Fibroblast of skin of abdomen (primary cell): ENCODE measurements at places on chromosomes 1 and 21.

DNA sequence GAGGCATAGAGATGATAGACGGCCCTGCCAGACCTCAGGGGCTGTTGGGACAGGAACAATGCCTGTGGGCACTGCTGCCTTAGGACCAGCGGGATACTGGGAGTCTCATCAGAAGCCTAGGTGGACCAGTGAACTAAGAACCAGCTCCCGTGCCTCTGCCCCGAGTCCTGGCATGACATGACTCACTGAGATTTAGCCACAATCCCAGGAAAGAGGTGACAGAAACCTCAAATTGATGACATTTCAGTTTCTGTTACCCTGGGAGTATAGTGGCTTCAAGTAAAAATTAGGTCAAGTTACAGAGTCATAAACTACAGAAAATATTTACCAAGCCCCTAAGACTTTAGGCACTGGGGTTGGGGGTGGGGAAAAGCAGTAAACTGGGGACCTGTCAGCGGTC, 74.6 kb upstream of the GADD45A start:
- DNase-seq: no peak

- peak; percentile 58 for DNase-seq
Observed at GRCh38 chr1:231921646-231922345, 295.2 kb downstream of the DISC1 start.

GRCh38 chr21:40846587-40847411, at the start of gene DSCAM:
DSCAM (minus strand) TSS chr21:40847158; CDS start chr21:40846661, 497 bp downstream.
- DNase-seq: peak; percentile 22

DNA sequence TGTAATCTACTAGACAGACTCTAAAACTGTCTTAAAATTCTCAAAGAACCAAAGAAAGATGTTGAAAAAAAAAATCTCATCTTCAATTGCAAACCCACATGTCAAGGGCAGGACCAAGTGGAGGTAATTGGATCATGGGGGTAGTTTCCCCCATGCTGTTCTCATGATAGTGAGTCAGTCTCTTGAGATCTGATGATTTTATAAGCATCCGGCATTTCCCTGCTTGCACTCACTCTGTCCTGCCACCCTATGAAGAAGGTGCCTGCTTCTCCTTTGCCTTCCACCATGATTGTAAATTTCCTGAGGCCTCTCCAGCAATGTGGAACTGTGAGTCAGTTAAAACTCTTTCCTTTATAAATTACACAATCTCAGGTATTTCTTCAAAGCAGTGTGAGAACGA, 257.0 kb downstream of the HHIPL2 start:
- DNase-seq: no peak

DNA sequence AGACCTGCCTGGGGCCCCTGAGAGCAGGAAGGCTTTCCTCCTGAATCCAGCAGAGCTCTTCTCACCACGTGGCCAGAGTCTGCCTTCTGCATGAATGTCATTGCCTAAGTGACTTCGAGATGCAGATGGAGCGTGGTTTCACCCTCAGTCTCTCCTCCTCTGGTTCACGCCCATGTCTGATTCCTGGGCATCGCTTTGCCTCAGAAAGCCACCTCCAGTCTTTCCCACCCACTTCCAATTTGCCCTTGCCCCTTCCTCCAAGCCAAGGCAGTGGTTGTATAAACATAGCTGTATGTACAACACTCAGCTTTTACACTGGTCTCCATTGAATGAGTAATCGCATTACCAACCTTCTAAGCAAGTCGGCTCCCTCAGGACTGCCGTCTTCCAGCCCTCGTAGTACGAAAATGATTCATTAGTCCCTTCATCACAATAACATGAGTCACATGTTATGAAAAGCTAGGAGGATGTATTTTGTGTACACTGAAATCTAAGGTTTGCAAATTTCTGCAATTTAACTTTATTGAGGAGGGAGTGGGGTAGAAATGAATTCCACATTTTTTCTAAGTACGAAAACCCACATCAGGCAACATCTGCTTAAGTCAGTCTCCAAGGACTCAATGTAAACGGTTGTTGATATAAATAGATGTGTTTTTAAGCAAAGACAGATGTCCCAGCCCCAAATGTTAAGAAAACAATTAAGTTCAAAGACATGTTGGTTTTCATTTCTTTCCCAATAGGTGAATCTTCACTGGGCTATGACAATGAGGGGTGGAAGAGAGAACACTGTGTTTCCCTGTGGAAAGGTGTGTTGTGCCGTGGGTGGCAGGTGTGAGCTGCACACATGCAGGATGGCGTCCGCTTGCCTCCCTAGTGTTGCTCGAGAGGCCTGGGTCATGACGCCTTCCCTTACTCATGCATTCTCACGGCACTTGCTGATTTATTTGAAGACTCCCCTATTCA, 32.3 kb upstream of the ETS2 start:
- peak; percentile 95 for DNase-seq
